ENCODE measurements at places on chromosomes 16 and 17.

GRCh38 chr16:50151756-50152155, 1.4 kb upstream of the TENT4B start:
- peak; percentile 20 for DNase-seq

GRCh38 chr16:57799600-57800199, 2.6 kb downstream of the KIFC3 start:
- no peak for DNase-seq

DNA sequence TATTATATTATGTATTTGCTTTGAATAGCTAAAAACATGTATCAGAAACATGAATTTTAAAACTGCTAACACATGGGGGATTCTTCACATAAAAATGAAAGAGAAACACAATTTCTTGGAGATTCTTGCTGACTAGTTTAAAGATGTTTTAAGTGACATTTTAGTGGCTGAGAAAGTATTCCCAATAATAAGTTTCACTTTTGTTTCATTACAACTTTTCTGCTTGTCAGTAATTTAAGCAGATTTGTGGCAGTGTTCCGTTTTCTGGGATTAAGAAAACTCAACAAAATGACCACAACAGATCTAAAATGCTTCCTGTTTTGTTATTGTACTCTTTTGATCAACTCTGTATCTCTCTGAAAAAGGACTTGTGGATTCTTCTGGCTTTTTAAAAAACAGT, 75.9 kb downstream of the NLK start:
- no peak for DNase-seq

DNA sequence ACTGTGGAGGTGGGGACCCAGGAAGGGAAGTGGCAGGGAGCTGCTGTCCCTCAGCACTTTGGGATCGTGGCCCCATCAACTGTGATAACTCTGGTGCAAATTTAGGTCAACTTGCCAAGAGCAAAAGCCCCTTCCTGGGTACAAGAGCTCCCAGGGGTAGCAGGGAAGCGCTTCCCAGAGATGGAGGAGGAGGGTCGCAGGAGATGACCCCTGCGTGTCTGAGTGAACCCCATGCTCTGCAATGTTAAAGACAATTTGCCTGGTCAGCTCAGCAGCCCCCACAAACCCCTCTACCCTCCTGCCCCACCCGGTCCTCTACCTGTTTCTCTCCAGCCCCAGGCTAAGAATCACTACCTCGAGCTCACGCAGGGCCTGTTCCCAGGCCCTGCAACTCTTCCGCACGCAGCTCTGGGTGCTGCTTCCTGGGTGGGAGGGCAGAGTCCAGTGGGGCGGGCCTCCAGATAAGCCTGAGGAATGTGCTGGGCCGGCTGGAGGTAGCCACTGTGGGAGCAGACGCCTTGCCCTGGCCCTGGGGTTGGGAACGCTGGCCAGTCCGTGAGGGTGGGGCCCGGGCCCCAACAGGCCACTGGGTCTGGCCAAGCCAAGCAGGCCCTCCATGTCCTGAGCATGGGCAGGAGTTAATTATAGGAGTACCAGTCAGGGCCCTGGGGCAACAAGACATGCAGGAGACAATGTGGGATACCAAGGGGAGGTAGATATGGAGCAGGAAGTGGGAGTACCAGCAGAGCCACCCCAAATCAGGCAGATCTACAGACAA, 6.1 kb downstream of the DOK4 start:
- DNase-seq = no peak

GRCh38 chr17:1871756-1872155, 42.0 kb downstream of the RPA1 start:
- no peak for DNase-seq

DNA sequence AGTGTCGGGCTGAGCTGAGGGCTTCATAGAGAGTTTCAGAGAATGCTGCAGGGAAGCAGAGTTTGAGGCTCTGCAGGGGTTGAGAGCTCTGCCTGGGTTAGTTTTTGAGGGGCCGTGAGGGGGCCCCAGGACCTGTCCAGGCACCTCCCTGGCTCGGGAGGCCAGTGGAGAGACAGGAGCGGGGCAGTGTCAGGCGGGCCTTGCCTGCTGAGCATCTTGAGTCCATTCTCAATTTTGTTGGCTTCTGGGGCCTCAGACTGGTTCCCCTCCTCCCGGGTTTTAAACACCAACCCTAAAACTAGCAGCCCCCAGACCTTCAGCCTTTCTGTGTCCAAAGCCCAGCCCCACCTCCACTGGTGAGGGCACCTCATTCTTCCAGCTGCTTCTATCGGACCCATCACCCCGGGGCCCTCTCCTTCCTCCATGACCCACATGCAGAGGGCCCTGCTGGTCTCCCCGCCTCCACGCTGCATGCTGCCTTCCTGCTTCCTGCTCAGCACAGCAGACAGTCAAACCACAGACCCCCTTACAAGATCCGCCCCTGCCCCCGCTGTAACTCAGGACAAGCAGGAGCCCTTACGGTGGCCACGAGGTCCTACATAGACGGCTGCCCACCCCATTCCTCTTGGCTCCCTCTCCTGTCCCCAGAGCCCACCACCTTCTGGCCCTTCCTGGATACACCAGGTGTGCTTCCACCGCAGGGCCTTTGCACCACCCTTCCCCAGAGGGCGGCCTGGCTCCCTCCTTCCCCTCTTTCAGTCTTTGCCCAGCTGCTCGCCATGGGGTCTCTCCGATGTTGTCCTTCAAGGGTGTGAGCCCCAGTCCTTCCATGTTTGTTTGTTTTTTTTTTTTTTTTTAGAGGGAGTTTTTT, 3.8 kb downstream of the RNF213 start:
- DNase-seq = peak; percentile 58

GRCh38 chr16:77540646-77541045, 105.8 kb upstream of the ADAMTS18 start:
- DNase-seq = no peak

DNA sequence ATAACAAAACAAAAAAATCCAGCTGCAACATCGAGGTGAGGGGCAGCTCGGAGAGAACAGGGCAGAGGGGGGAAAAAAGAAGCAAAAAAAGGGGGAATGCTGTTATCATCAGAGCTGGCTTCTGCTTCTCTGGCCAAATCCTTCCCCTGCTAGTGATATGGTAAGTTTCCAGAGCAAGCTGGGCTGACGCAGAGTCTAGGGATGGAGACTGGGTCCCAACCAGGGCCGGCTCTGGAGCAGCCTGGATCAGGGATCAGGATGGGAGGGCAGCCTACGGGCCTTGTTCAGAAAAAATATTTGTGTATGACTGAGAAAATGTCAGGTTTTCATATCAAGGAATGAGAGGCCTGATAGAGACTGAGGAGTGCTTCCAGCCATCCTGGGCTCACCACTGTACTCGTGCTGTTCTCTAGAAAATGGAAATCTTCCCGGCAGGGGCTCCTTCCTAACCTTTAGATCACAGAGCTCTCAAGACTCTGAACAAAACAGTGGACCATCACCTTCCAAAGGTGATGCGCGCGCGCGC, 726 bp upstream of the C1QTNF1 start:
- DNase-seq = no peak

GRCh38 chr16:25256695-25257469, 763 bp downstream of the ZKSCAN2 start:
- DNase-seq = no peak

DNA sequence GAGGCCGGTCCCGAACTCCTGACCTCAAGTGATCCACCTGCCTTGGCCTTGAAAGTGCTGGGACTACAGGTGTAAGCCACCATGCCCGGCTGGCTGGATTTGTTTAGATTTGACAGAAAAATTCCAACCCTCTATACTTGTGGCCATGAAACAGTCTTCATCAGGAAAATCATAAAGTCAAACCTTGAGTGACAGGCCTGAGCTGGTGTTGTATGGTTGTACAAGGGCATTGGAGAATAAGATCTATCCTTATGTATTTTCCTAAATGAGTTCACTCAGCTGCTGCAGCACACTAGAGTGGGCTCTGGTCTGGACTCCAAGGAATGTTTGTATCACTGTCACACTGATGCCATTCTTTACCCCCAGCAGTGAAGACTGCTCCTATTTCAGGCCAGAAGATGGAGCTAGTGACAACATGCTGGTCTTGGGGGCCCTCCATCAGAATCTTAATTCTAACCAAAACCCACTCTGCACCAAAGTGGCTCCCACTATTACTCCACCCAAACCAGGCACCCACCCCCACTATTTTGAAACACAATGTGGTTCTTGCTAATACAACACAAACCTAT, 27.4 kb downstream of the SNX11 start:
- no peak for DNase-seq

GRCh38 chr16:89319886-89320781, 102.6 kb downstream of the ZNF778 start:
- DNase-seq = peak; percentile 28

- no peak for DNase-seq
These were observed 80.5 kb downstream of the ZNF778 start for GRCh38 chr16:89297910-89298545.

GRCh38 chr17:81322271-81323082, 27.4 kb upstream of the SLC38A10 start:
- peak; percentile 41 for DNase-seq

Measured in activated naive CD4-positive, alpha-beta T cell treated with anti-CD3 and anti-CD28 coated beads, Interleukin-2, amount 50 U/mL, for 16 hours (primary cell).